ENCODE measurements at places on chromosomes 1 and 21.

DNA sequence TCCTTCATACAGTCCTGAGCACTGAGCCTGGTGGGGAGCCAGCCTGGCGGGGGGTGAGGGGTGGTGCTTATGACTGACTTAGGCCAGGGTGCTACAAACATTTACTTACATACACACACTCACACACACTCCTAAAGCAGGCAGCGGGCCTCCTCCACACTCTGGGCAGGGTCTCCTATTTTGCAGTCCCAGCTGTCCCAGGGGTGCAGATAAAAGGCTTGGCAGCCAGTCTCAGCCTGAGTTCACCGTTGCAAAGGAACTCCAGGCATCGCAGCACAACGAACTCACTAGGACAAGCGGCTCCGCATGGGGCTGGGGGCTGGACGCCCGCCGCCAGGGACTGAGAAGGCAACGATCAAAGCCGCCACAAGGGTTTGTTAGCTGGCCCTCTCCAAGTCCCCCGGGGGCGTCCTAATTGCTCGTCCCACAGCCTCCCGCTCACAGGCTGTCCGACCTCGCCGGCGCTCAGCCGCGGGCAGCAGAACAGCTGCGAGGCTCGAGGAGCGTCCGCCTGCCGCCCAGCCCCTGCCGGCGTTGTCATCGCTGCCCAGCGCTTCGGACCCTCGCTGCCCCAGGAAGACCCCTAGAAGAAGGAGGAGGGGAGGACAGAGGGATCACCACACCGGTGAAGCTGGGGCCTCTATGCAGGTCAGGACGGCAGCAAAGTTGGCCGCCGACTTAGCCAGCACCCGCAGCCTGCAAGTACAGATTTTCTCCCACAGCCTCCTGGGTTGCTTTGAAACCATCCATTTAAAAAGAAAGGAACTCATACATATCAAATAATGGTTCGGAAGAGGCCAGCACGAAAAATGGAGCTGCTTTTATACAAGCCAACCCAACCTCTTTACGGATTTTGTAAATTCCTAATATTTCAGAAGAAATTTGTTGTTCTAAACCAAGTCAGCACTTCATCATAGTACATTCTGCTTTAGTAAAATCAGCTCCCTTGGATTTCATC is 6.2 kb downstream of the BARHL2 start:
- no peak for DNase-seq

DNA sequence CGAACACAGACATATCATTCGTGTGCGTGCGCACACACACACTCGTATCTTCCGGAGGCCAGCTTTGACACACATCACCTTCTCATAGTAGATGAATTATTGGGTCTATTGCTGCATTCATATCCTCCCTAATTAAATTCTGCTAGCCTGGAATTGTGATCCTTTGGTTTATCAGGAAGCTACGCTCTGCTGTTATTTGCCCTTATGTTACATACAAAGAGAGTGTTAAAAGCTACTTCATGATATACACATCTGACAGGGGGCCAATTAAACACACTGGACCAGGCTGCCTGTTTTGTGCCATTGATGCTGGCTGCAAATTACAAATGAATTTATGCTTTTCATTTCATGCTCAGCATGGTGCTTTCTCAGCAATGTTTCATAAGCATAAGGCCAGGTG is 252.0 kb downstream of the RHOU start:
- DNase-seq: no peak

GRCh38 chr21:25421321-25422028 is 185.8 kb downstream of the MRPL39 start:
- peak; percentile 14 for DNase-seq

GRCh38 chr21:17819877-17820229 is 697 bp upstream of the C21orf91 start:
- DNase-seq: no peak
